NCI-H1092 (cell line): ENCODE measurements at places on chromosomes 12 and 14.

DNA sequence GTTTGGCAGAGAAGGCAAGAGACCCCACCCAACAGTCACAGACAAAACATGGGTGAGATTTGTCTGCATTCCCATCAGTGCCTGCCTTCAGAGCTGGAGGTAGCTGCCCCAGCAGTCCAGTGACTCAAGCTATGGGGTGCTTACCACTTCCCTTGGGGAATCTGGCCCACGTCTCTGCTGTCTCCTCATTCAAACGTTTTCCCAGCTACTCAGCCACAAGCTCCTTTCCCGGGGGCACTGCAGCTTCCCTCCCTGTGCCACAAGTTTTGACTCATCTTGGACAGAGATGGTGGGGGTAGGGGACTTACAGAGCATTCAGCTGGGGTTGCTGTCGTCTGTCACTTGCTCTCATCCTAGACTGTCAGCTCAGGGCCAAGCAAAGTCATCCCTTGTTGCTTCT is 66.6 kb downstream of the FBXL14 start:
- no peak for DNase-seq

DNA sequence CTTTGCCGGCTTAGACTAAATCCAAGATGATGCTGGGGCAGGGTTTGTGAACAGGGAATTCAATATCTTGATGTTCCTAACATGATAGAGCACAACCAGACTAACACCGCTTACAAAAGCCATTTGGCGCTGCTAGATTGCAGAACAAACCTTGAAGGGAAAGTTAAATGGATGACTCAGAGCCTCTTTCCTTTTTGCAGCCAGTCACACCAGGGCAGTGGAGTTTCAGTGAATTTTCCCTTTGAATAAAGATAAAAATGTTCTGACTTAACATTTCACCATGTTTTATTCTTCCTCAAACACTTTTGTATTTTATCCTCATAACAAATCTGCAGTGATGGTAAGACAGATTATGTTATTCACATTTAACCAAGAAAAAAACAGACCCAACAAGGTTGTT is 47.3 kb downstream of the PDE6H start:
- no peak for DNase-seq

GRCh38 chr14:75646762-75647161 is 13.9 kb downstream of the ERG28 start:
- DNase-seq, result no peak

DNA sequence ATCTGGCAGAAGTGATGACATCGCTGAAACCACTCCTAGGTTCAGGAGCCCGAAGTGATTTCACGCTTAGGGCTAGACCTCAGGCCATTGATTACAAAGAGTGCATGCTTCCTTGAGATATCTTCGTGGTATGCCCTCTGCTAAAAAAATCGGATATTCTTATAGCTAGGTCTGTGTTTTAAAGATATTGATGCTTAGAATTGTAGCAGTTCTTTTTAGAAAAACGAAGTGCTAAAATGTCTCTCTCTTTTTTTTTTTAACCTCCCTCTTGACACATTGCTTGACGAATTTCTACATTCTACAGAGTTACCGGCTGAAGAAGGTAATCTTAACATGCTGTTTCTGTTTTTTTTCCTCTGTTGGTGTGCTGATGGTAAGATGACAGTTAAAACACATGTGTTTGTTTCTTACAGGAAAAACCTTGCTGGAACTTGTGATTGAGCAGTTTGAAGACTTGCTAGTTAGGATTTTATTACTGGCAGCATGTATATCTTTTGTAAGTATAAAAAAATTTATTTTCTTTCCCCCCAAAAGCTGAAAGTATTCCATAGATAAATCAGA is 1.3 kb downstream of the ATP2A2 start:
- no peak for DNase-seq

DNA sequence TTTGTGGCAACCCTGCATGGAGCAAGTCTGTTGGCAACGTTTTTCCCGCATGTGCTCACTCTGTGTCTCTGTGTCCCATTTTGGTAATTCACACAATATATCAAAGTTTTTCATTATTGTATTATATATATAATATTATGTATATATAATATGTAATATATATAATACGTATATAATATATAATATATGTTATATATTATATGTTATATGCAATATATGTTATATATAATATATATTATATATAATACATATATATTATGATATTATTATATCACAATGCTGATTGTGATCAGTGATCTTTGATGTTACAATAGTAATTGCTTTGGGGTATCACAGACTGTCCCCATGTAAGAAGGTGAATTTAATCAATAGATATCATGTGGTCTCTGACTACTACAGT is 84.8 kb downstream of the BICD1 start:
- no peak for DNase-seq

DNA sequence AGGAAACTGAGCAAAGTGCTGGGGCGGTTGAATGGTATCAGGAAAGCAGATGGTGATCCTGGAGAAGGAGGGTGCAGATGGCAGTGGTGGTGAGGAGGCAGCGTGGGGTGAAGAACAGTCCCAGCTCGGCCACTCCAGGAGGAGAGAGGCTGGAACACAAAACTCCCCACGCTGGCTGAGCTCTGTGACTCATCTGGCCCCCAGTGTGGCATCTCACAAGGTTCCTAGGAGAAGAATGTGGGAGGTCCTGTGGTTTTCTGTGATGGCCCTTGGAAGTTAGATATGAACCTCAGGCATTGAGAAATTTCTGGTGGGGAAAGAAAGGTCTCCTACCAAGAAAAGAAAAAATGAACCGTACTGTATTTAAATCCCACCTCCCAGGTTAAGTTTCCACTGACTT is 8.0 kb upstream of the NRXN3 start:
- DNase-seq, result no peak

GRCh38 chr12:75479963-75480461 is 543 bp upstream of the GLIPR1 start:
- no peak for DNase-seq
